ENCODE measurements at places on chromosomes 3 and 15.
A peak's percentile ranks its signal among the peaks of the same experiment; 100 is the strongest.

DNA sequence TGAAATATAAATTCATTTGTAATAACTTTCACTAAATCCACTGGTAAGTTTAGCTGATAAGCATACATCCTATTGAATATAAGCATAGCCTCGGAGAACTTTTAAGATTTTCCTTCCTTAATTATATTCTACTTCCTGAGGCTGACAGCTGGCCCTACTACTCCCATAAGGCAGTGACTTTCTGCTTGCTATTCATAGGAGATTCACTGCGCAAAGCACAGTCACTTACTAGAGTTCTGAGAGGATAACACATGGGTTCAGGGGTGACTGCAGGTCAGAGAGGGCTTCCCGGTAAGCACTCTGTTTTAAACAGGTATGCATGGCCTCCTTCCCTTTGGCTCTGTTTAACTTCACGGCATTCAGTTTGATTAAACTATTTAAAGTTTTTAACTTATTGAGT, 75.8 kb downstream of the FAIM start:
- no peak for DNase-seq

GRCh38 chr15:51726302-51727073, 11.0 kb downstream of the LYSMD2 start:
- DNase-seq: peak; percentile 96

GRCh38 chr3:129618186-129618820, 11.8 kb upstream of the PLXND1 start:
- no peak for DNase-seq

DNA sequence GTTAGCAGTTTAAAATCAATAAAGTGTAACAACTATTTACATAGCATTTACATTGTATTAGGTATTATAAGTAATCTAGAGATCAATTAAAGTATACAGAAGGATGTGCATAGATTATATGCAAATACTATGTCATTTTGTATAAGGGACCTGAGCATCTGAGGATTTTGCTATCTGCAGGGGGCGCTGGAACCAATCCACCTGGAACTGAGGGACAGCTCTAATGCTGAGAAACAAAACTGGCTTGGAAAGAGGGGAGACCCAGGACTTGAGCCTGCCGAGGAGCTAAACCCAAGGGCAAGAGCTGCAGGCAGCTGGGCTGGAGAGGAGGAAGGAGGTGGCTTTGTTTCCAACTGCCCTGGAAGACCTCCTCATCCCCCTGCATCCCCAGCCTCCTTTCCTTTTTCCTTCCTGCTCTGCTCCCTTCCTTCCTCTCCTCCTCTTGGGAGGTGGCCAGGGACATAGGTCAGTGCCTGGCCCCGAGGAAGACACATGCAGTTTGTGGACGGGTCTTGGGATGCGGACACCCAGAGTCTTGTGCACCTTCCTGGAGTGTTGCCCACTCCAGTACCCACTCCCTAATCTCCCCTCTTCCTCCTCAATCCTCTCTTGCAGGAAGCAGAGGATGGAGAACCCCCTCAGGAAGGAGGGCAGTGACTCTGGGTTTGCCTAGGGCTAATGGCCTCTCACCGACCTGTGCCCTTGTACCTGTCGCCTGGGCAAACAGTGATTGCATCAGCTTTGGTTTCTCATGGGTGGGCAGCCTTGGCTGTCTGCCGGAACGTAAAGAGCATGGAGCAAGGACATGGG, 825 bp upstream of the RTP3 start:
- DNase-seq: no peak

GRCh38 chr15:32802286-32802936, 84.6 kb downstream of the GREM1 start:
- DNase-seq: no peak

GRCh38 chr3:76107935-76108570, 322.7 kb upstream of the ZNF717 start:
- DNase-seq: peak; percentile 51

DNA sequence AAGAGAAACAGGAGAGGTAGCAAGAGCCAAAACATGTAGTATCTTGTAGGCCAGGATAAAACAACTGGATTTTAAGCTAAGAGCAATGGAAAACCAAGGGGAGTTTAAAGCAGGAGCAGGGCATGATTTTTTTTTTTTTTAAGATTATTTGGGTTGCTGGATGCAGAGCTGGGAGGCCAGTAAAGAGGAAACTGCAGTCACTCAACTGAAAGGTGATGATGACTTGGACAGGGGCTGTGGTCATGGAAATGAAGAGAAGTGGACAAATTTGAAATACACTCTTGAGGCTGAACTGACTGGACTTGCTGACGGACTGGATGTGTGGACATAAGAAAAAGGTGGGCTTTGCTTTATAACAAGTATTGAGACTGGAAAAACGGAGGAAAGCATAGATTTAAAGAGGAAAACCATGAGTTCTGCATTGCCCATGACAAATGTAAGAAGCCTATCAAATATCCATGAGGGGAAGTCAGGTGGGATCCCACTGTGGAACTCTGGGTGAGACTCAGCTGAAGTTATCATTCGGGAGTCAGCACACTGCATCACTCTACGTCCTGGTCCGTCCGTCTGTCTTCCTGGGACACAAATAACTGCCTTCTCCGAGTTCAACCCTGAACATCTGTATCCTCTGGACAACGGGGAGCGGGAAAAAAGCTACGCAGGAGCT, 688 bp downstream of the XPC start:
- DNase-seq: peak; percentile 19

Measured in kidney tubule cell (primary cell).